ENCODE measurements at places on chromosomes 5 and 9. TPM values are rescaled to one million over a fixed set of nuclear protein-coding genes. Genes with fewer than 3 reads are reported as not detected.

The CNTNAP3 gene
- 4.8 TPM for total RNA-seq

The TBC1D2 gene
- 36.6 TPM for total RNA-seq

The AQP3 gene
- 0.17 TPM for total RNA-seq

The ABO gene
- not detected for total RNA-seq

The LPCAT1 gene
- 58.5 TPM for total RNA-seq

The CYSRT1 gene
- 1.4 TPM for total RNA-seq

The KCNIP1 gene
- total RNA-seq: not detected

The PCDHA4 gene
- 0.07 TPM for total RNA-seq

The PGM5 gene
- total RNA-seq: 0.63 TPM

The PDE8B gene
- 0.82 TPM for total RNA-seq

DNA sequence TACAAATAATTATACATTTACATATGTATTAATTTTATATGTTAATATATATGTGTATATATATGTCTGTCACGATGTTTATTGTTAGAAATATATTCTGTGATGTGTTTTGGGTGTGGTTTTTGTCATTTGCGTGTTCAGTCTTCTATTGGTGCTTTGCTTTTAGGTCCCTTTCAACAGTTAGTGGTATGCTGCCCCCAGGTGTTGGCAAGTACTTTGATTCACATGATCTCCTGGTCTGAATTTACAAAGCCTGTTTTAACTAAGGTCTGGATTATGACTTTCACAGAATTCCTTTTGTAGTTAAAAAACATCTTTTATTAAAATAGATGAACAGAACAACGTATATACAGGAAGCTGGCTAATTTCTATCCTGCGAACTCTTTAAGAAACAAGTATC lies 271.5 kb downstream of the CCDC171 start:
- DNase-seq: peak; percentile 56

GRCh38 chr9:111969622-111970021 lies 73.0 kb downstream of the UGCG start:
- DNase-seq: no peak

- DNase-seq: no peak
These were observed 219.3 kb downstream of the TSSK1B start for GRCh38 chr5:113215401-113216060.

DNA sequence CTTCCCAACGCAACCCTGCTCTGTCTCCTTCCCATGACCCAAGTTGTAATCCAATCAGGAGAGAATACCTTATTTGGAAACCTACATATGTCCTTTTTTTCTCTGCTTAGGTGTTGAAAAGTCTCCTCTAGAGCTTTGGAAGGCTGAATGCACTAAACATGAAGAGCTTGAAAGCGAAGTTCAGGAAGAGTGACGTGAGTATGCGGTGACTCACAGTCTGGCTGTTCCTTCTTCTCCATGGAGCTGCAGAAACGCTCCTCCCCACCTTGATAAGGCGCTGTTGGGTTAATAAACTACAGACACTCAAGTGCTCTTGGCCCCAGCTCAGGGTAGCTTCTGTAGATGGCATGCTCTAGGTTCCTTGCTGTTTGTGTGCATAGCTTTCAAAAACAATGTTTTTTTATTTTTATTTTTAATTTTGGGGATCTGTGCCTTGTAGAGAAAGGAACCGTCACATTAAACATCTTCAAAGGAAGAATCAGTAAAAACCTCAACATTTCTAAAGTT lies 30.7 kb downstream of the RAI14 start:
- peak; percentile 96 for DNase-seq

DNA sequence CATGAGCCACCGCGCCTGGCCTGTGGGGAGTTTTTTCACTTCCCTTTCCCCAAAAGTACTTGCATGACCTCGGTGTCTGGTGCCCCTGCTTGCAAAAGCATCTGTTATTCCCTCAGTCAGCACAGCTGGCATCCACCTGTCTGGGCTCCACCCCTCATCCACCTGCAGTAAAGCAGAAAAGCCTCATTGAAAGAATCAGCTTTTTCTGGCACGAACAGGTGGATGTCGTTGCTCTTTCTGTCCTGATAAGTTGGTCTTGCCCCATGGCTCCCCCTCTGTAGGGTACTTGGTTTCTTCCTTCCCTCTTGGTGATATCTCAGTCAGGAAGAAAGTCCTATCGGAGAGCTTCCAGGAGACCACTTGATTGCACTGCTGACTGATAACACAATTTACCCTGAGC lies 37.4 kb downstream of the WWC1 start:
- DNase-seq: no peak

- no peak for DNase-seq
These were observed 264.1 kb downstream of the CD180 start for GRCh38 chr5:66932457-66932856.

DNA sequence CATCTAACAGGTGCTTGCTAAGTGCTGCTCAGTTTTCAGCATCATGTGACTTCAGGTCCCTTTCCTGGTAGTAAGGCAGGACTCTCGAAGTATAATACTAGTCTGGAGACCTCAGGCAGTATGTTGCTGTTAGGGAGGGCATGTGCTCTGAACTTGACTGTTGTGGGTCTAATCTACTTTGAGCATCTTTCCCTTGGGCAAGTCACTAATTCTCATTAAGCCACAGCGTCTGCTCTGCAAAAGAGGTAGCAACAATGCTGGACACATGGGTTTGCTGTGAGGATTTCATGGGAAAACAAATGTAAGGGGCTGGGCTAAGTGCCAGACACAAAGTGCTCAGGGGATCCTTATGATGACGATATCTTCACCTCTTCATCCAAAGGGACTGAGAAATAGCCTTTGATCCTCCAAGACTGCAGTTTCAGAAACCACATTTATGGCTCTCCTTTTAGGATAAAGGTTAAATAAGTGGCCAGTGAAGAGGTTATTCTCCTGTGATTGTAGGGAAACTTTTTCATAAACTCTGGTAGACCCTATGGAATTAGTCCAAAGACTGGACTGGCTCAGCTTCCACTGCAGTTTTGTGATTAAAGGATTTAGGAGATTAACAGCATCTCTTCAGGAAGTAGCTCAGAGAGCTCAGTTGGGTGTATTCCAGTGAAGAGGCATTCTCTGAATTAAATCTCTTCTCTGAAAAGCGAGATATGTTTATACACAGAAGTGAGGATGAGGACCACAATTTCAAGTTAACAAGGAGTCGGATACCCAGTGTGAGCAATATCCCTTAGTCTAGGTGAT lies 216.6 kb downstream of the SGCD start:
- no peak for DNase-seq

GRCh38 chr5:176844706-176845391 lies 34.5 kb downstream of the UNC5A start:
- peak; percentile 45 for DNase-seq

DNA sequence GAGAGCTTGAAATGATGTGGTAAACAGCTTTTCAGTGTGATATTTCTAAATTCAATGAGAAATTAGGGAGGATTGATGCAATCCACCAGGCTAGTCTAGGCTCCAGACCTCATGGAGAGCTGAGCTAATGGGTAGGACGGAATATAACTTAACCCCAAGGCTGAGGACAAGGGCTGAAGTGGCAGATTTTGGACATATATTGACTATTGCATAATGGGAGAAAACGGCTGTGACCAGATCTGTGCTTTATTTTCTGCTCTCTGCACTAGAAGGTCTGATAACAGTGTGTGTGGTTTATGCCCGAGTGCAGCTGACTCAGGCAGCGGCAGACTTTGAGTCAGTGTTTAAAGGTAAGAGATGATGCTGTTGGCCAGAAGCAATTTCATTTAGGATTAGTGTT lies 70.6 kb downstream of the ACTBL2 start:
- DNase-seq: peak; percentile 55

DNA sequence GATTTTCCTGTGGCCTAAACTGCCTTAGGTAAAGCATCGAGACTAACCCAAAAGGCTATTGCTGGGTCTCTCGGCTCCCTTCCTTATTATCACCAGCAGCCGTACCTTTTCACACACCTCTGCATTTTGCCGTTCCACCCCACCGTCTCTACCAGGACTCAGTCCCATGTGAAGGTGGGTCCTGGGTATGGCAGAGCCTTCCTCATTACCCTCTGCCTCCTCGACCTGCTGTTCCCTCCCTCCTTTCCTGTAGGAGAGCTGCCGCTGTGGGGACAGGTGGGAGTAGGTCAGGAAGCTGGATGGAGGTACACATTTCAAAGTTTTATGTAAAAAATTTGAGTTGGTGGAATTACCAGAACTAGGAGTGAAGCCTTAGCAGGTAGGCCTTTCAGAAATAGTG lies 1.8 kb downstream of the CCL28 start:
- DNase-seq: no peak

DNA sequence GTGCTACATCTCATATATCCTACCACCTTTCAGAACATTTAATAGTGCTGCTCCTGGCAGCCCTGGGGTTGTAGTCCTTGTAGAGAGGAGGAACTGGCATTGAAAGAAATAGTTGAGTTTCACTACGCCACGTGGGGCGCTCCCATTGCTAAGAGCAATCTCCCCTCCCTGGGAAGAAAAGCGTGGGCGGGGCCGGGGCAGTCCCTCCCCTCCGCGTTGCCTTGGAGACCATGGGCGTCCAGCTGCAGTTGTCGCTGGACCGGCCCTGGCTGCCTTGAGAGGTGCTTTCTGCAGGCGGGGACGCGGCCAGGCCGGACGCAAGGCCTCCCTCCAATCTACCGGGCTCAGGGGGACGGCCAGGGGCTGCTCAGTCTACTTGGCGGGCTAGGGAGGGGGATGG lies 368 bp upstream of the CCDC180 start:
- no peak for DNase-seq

DNA sequence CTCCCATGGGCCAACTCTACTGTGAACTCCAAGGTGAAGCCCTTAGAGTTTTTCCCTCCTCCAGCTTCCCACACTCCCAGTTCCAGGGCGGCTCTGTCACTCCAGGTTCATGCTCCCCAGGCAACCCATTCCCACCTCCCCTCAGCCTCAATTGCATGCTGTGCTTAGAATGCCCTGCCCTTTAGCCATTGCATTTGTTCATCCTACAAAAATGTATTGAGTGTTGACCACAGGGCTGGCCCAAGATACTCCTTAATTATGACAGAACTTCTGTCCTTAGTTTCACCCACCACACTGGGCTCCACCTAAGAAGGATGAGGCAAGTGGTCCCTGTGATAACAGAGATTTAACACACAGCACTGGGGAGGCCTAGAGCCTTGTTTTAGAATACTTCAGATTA lies 236.1 kb downstream of the ADAMTSL1 start:
- DNase-seq: no peak

DNA sequence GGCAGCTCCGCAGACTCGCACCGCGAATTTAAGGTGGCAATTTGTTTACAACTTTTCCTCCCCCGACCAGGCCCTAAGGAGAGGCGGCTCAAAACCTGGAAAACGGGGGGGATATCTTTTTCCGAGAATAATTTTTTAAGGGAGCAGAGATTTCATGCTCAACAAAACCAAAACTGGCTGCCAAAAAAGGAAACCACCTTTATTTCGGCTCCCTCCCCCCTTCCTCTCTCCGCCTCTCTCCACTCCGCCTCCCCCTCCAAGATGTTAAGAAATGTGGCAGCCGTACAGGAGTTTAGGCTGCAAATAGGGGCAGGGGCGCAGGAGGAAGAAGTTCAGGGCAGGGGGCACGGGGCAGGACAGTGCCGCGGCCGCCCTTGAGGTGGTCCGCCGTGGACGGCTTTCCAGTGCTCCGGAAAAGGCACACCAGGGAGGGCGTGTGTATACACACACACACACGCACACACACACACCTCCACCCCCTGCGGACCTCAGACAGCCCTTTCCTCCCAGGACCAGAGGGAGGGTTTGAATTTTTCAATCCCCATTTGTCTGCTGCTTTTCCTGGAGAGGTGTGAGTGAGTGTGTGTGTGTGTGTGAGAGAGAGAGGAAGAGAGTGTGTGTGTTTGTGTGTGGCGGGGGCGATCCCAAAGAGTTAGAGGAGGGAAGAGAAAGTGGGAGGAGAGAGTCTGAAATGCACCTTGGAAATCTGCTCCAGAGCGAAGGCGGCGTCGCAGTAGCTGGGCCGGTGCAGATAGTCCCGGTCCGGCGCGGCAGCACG lies 9.1 kb downstream of the PTCH1 start:
- DNase-seq: peak; percentile 67

DNA sequence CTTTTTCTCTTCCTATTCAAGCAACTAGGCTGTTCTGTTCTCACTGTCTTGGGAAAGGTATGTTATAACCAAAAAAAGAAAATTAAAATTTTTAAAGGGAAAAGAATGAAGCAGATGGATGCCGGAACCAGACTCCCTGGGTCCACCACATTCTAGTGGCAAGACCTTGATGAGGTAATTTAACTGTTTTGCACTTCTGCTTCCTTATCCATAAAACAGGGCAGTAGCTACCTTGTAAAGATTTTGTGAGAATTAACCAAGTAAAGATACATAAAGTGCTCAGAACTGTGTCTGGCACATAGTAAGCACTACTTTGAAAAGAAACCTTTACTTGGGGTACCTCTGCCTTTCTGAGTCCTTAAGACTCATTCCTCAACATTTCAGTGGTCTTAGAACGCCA lies 17.0 kb downstream of the EPB41L4B start:
- DNase-seq: no peak

DNA sequence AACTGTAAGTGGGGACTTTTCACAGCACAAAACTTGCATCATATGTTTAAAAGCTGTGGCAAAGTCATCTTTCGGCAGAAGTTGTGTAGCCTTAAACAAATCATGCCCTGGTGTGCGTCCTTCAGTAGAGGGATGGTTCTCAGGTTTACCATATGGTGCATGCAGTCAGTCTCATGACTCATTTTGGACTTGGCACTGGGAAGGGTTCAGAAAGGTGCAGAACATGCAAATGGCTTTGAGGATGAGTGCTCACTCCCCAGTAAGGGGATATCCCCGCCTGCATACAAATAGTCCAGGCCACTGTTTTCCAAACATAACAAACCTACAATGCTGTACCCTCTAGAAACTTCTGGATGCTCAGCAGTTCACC lies 260.3 kb downstream of the NDUFS4 start:
- peak; percentile 13 for DNase-seq

DNA sequence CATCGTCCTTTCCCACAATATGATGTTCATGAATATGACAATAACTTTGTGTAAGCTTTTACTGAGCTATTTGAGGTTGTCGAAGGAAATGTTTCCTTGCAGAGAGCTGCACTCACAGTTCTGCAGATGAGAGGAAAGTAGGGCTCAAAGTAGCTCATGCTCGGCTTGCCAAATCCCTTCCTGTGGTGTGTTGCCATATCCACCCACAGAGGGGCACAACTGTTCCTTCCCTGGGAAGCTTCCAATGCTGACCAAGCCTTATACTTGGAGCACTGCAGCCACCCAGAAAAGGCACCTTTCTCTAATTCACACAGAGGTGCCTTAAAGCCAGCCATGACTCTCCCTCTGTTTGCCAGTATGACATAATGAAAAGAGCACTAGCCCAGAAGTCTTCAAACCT lies 390.3 kb downstream of the CAAP1 start:
- DNase-seq: no peak

GRCh38 chr5:130729541-130729940 lies 435.5 kb downstream of the HINT1 start:
- no peak for DNase-seq

- no peak for DNase-seq
These were observed 10.4 kb downstream of the SPARC start for GRCh38 chr5:151676314-151676712.
